ENCODE measurements at places on chromosomes 7 and 10. TPM values are rescaled to one million over a fixed set of nuclear protein-coding genes. Genes with fewer than 3 reads are reported as not detected.

Gene MALRD1
- polyA plus RNA-seq = 1.5 TPM

Gene MICALL2
- polyA plus RNA-seq = 13.0 TPM

Gene OR2A42
- 0.20 TPM for polyA plus RNA-seq

Gene GDF2
- 0.14 TPM for polyA plus RNA-seq

Gene SPDYE6
- polyA plus RNA-seq = 0.18 TPM

Gene FAM204A
- 42.3 TPM for polyA plus RNA-seq

Gene CTTNBP2
- 2.0 TPM for polyA plus RNA-seq

DNA sequence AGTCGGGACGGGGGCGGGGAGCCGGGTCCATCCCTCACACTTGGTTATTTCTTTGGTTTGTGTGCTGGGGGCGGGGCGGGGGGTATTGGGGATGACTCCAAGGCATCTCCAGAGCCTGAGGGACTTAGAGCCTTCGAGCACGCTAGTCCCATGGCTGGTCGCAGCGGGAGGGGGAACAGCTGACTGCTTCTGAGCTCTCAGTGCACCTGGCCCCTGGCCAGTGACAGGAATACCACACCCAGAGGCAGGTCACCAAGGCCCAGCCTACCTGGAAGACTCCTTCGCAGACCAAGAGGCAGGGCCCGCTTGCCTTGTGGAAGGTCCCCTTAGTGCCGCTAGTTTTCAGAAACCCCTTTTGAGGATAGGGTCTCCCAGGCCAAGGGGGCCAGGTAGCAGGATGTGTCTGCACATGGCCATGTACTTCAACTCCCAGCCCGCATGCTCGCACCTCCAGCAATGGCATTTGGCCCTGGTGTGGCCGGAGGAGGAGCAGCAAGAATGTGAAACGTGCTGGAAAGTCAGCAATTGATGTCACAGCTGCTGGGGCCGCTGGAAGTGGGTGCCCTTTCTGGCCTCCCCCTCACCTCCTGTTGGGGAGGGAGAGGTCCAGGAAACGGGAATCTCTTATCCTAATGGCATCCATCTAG lies 40.3 kb downstream of the AGAP3 start:
- DNase-seq = peak; percentile 48

- no peak for DNase-seq
Measured at GRCh38 chr10:68565658-68566057, 5.5 kb downstream of the TET1 start.

DNA sequence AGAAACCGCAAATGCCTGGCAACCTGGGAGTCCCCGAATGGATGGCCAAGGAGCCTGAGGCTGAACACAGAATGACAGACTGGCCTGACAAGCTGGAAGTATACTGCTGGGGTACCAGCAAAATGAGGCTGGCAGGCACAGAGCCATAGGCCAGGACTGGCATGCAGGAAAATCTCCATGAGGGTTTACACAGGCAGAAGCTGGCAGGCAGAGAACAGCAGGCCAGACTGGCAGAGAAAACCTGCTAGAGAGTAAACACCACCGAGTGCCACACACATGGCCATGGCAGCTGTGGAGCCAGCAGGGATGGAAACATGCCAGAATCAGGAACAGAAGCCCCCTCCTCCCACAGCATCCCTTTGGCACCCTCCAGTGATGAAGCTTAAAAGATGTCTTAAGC lies 63.4 kb downstream of the CRPPA start:
- no peak for DNase-seq

GRCh38 chr7:27958933-27959548 lies 219.1 kb downstream of the TAX1BP1 start:
- no peak for DNase-seq

GRCh38 chr10:5547681-5547930 lies 22.8 kb downstream of the CALML3 start:
- DNase-seq = no peak

GRCh38 chr7:29177963-29178600 lies 16.5 kb upstream of the CHN2 start:
- peak; percentile 75 for DNase-seq

DNA sequence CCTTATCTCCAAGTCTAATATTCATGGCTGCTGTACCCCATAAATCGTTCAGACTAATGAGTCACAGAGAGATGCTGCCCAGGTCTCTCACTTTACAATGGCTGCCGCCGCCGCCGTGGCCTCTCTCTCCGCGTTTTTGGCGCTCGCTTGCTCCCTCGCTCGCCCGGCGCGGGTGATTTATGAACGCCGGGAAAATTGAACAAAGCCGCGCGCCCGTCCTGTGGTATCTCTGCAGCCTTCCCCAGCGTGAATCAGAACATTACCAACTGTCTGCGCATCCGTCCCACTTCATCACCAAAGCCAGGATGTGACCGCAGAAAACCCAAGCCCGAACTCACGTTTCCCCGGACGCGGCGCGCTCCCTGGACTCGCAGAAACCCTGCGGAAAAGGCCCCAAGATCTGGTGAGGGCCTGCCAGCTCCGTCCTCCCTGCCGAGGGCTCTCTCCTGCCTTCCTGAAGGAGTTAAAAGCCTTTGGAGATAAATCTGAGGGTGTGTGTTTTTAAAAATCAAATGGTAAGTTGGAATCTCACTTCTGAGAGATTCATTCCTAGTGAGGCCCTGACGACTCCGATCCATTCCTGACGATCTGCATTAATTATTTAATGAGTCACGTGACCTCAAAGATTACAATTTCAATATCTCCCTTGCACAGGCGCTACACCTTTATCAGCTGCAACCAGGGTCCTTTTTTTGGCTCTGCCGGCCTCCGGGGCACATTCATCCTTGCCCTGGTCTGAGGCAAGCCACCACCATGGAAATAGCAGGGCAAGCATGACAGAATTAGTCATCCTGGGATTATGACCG lies 6.3 kb downstream of the HOXA4 start:
- no peak for DNase-seq

DNA sequence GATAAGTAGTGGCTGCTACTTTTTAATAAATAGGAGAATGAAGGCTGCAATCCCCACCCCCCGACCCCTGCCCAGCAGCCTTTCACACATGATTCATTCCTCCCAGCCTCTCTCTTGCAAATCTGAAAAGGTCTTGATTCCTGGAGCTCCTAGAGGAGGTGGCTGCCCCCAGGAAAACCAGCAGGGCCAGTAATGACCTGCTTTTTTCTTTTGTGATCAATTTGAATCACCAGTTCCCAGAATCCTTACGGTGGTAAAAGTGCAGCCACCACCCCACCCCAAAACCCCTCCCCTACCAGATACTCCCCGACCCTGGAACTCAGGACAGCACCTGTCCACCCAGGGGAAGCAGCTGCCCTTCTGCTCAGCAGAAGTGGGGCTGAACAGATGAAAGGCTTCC lies 108.9 kb downstream of the C10orf105 start:
- no peak for DNase-seq

DNA sequence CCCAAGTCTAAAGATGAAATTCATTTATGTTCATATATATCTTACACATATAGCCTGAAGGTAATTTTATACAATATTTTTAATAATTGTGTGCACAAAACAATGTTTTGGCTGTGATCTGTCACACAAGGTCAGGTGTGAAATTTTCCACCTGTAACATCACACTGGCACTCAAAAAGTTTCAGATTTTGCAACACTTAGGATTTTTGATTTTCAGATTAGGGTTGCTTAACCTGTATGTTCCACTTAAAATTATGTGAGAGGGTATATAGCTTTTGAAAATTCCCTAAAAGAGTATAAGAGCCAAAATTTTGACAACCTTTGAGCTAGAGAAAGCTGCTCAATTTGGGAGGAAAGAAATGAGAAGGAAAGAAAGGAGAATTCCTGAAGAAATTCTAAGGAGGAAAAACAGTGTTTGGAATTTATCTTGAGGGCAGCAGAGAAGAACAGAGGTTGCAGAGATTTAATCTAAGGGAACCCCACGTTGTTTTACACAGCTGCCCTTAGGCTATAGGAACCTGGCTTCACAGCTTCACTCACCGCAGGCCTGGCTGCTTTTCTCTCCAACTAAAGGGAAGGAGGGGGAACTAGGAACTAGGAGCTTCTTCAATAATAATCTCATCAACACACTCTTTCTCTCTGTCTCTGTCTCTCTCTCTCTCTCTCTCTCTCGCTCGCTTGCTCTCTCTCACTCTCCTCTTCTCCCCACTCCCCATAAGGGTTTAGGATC lies 8.5 kb downstream of the VOPP1 start:
- no peak for DNase-seq

DNA sequence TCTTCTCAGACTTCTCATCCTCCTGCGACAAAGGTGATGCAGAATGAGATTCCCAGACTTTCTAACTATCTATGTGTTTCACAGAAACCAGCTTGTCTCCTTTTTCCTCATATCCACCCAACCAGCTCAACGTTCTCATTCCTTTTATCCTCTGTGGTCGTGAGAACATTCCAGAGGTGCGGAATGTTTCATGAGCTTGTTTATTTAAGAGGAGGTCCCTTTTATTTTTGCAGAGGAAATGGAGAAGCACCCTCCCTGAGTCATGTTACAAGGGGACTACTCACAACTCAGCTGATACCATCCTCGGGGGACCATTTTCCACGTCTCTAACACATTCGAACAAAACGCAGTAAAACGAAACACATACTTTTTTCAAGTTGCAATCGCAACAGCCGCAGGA lies 93.2 kb downstream of the ZRANB1 start:
- DNase-seq = no peak

DNA sequence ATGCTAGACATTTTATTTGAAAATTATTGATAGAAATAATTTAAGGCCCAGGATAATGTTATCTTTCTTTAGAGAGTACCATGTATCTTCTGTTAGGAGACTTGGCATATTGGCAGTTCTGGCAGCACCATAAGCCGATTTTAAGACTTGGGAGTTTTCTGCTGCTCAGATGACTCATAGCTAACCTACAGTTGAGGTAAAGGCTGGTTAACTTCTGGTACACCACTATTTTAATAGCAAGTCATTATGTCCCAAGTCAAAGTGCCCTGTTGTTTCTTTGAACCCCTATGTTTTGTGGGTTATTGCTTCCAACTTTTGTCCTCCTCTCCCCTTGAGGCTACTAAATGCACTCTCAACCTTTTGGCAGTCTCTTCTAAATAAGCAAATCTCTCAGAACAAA lies 25.2 kb downstream of the ATRNL1 start:
- no peak for DNase-seq

GRCh38 chr10:131729361-131729760 lies 171.4 kb upstream of the PPP2R2D start:
- no peak for DNase-seq

- no peak for DNase-seq
Measured at GRCh38 chr10:103481974-103482531, 3.0 kb upstream of the CALHM3 start.

DNA sequence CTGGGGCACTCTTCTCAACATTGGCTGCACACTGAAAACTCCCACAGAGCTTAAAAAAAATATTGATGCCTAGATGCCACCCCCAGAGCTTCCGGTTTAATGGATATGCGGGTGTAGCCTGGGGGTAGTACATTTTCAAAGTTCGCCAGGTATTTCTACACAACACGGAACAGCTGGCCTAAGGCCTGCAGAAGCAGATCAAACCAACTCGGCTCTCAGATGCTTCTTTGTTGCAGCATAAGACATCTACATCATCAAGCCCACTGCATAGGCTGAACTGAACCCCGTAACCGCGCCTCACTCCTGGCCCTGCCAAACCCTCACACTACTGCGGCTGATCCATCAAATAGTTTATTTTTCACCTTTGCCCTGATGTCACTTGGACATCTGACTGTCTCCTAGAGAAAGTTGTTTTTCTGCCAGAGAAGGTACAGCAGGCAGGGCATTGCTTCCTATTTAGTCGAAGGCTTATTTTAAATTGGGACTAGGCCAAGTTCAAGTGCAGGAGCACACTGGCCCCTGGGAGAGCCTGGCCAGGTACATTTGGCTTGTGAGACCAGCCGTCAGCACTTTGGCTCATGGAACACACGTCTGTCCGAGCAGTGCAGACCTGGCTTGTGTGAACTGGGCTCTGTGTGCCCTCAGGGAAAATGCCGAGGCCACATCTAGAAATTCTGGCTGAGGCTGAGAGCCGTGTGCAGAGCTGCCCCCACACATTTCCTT lies 113.3 kb downstream of the TACC2 start:
- no peak for DNase-seq

GRCh38 chr10:51272555-51272954 lies 198.3 kb downstream of the PRKG1 start:
- DNase-seq = peak; percentile 12

DNA sequence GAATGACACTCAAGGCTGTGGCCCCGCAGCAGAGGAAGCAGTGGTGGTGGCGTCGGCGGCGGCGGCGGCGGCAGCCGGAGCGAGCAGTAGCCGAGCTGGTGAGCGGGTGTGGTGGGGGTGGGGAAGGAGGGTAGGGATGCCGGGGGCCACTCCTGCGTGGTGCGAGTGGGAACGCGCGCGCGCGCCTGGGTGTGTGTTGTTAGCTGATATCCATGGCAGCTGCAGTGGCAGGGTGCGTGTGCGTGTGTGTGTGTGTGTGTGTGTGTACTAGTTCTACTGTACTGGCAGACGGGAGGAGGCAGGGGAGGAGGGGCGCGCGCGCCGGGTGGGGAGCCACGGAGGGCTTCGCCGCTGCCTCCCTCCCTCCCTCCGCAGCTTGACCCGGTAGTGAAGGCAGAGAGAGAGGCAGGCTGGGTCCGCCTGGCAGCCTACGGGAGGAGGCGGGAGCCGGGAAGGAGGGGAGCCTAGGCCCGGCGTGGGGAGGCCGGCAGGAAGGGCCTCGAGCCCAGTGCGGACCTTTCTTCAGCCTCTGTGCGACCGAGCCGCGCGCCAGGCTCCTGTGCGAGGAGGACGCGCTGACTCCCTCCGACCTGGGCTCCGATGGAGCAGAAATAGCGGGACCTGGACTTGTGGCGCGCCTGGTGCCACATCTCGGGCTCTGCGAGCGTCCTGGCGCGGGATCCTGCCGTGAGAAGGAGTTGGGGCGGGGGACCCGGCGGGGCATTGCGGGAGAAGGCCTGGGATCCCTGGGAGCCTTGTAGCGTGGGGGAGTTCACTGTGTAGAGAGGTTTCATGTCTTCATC lies at the start of gene MAGI2:
MAGI2 (minus strand) TSS at position 110 of the 803 bp plus-strand sequence. CDS start 347 bp downstream, outside the sequence.
- peak; percentile 92 for DNase-seq

GRCh38 chr10:971613-972012 lies 16.6 kb upstream of the GTPBP4 start:
- DNase-seq = no peak

- no peak for DNase-seq
Measured at GRCh38 chr10:127441350-127442219, 107.5 kb upstream of the NPS start.

Measured in right cardiac atrium (tissue), 5 donors.